ENCODE measurements at places on chromosomes 12 and 14. TPM values are rescaled to one million over a fixed set of nuclear protein-coding genes. Genes with fewer than 3 reads are reported as not detected.

The COL2A1 gene
- total RNA-seq: not detected

- H3K36me3 ChIP-seq: no peaks in the 10 kb centered on the region
- H3K27me3 ChIP-seq: no peaks in the 10 kb centered on the region
- no peak overlapping the region for H3K27ac ChIP-seq
Measured at GRCh38 chr12:48795550-48796455, 6.9 kb upstream of the ADCY6 start.

DNA sequence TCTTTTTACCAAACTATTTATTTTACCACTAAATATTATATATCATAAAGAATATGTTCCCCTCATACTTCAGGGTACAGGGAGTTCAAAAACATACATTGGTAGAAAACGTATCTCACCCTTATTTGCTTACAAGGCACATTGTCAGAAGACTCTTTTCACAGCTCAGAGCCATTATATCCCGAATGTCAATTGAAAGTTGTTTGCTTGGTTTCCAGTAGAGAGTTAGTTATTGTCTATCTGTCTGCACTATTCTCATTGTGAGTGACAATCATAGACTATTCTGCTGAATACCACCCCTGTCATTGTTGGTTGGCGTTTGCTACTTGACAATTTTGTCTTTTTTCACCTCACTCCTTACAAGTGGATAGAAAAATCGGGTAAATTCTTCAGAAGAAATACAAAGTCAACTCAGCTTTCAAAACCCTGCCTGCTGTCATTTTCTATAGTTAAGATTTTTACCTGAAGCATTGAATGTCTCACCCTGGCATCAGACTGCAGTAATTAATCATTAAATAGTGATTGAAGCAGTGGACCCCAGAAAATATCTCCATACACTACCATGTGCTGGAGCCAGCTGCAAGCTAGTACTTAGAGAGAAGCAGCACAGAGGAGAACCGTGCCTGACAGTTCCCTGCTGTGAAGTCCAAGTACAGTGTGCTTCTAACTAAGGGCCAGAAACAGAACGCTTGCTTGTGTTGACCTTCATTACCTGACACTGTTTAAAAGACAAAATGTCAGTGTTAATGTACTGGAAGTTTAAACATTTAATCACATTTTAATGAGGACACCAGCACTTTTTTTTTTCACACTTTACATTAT, 510.6 kb downstream of the RERGL start:
- no peak overlapping the region for H3K27ac ChIP-seq
- no peaks in the 10 kb centered on the region for H3K27me3 ChIP-seq
- H3K36me3 ChIP-seq: no peaks in the 10 kb centered on the region
- H3K4me3 ChIP-seq: no peak overlapping the region
- DNase-seq: no peak

DNA sequence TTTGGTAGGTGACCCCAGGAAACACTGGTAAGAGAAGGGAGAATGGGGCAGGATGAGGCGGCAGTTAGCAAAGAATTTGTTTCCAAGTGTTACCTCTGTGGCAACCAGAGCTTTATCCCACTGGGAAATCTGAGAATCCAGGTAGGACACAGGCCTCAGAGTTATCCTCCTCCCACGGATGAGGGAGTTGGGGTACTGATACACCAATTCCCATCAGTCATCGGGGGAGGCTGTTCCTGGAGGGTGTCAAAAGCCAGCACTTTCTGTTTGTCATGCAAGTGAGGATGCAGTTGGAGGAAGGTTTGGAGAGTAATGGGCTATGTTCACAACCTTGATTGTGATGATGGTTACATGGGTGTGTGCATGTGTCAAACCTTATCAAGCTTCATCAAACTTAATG, 221.2 kb upstream of the SFSWAP start:
- H3K27ac ChIP-seq: no peak overlapping the region
- H3K36me3 ChIP-seq: no peaks in the 10 kb centered on the region
- H3K4me1 ChIP-seq: no peaks in the 10 kb centered on the region
- no peaks in the 10 kb centered on the region for H3K27me3 ChIP-seq
- H3K4me3 ChIP-seq: no peak overlapping the region
- DNase-seq: no peak

DNA sequence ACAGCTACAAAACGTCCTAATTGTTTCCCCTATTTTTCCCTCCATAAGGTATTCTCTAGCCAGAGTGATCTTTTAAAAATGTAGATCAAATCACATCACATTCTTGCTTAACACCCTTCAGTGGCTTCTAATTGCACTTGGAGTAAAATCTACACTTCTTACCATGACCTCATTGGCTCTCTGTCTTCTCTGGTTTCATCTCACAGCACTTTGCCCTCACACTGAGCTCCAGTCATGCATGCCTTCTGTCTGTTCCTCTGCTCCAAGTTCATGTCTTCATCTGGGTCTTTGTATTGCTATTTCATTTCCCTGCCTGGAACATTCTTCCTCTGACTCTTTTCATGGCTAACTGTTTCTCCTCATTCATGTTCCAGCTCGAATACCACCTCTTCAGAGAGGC, 220.4 kb upstream of the GARIN6 start:
- DNase-seq: no peak
- no peak overlapping the region for H3K27ac ChIP-seq
- no peak overlapping the region for H3K4me3 ChIP-seq
- H3K4me1 ChIP-seq: no peaks in the 10 kb centered on the region
- H3K27me3 ChIP-seq: no peaks in the 10 kb centered on the region
- H3K36me3 ChIP-seq: no peaks in the 10 kb centered on the region

The GPR135 gene
- 2.9 TPM for total RNA-seq

DNA sequence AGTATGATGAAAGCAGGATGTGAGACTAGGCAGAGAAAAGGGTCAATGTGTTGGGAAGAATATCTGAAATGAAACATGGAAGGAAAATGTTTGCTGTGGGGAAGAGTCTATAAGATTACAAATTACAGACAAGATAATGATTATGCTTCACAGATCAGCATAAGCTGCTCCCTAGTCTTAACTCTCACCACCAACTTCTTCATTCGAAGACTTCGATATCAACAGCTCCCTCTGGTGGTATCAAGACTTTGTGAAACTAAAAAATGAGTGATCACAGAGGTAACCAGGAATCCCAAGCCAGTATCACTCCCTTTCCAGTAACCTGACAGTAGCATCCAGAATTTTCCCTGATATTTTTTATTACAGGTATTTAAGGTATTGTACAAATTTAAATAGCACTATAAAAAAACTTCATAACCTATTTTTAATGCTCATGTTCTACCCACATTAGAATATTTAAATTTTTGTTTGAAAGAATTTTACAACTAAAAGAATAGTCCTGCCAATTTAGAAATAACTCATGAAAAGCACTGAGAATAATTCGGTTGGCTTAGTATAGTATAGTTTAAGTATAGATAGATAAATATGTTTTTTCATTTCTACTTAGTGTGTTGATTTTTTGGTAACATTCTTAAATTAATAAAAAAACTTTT, 84.4 kb downstream of the C2CD5 start:
- H3K27ac ChIP-seq: no peak overlapping the region
- peaks cover 3% of the 10 kb centered on the region for H3K36me3 ChIP-seq
- DNase-seq: no peak
- H3K4me3 ChIP-seq: no peak overlapping the region
- H3K27me3 ChIP-seq: no peaks in the 10 kb centered on the region

DNA sequence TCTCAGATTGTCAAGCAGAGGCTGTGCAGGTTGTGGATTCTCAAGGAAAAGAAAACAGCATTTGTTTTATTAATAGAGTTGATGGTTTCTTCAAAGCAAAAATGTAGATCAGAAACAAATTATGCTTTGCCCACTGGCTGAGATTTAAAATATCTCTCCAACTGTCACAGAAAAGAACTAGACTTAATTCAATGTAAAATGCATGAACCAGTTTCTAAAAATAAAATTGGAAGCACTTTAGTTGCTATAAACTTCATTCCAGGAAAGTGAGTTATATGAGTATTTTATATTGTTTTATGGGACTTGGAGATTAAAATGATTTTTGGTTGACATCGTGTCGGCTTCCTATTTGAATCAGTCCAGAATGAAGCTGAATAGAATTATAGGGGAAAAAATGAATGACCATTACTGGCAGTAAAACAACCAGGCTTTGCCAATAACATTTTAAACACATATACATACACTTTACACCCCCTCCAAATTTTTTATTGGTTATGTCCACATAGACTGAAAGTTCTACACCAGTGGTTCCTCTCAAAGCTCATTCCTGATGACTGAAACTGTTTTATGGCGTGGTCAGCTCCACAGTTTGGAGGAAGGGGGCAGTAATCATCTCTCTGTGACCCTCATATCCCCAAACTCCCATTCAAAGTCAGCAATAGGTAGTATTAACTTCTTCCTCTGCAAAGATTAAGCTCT, 55.5 kb upstream of the DAAM1 start:
- no peaks in the 10 kb centered on the region for H3K27me3 ChIP-seq
- no peak overlapping the region for H3K4me3 ChIP-seq
- H3K27ac ChIP-seq: no peak overlapping the region
- no peaks in the 10 kb centered on the region for H3K4me1 ChIP-seq

DNA sequence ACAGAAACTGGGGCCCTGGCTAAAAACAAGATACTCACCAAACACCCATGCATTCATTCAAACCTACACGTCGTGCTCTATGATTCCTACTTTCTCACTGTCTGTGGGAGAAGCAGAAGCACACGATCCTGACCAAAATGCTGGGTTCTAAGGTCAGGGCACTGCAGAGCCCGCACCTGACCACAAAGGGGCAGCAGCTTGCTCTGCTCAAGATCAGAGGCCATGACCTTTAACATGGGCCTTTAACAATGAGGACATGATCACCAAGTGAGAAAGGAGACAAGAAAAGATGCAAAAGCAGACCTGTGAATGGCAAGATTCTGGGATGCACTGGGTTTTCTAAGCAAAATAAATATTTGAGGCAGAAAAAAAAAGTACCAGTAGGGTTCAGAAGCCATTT, 40.1 kb upstream of the VPS33A start:
- no peaks in the 10 kb centered on the region for H3K4me1 ChIP-seq
- peaks cover 53% of the 10 kb centered on the region for H3K36me3 ChIP-seq
- no peaks in the 10 kb centered on the region for H3K27me3 ChIP-seq
- H3K27ac ChIP-seq: no peak overlapping the region

DNA sequence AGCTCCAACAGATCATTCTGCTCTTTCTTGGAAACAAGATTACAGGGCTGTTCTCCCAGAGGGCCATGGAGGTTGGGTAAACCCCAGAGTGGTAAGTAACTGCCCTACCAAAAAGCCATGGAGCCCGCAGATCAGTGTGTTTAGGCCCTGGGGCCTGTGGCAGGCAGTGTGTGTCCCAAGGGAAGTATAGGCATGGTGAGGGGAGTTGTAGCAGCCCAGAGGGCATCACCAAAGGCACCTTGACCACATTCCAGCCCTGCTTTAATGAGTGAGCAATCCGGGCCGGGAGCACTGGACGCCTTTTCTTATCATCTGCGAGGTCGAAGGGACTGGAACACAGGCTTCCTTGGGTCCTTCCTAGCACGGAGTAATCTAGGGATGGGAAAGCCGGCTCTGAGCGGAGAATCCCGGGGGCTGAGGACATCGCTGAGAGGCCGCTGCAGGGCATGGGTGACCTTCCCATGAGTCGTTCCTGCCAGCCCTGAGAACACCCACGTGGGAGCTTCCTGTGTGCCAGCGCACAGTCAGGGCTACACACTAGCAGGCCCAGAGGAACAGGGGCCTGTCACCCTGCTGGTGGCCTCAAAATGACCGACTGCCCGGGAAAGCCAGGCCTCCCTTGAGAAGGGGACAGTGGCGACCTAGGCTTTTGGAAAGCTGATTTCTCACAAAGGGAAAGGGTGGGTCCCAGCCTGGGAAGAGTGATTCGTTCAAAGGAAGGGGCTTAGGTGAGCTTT, 91.3 kb downstream of the NINJ2 start:
- H3K27ac ChIP-seq: peak overlapping the region; percentile 81
- DNase-seq: no peak
- no peak overlapping the region for H3K4me3 ChIP-seq
- no peaks in the 10 kb centered on the region for H3K27me3 ChIP-seq
- no peaks in the 10 kb centered on the region for H3K36me3 ChIP-seq
- H3K4me1 ChIP-seq: peaks cover 13% of the 10 kb centered on the region

- no peaks in the 10 kb centered on the region for H3K36me3 ChIP-seq
- no peak overlapping the region for H3K27ac ChIP-seq
- no peaks in the 10 kb centered on the region for H3K4me1 ChIP-seq
- no peak overlapping the region for H3K4me3 ChIP-seq
- DNase-seq: no peak
Measured at GRCh38 chr14:90114554-90114953, 52.8 kb downstream of the KCNK13 start.

The KLHL33 gene
- 0.17 TPM for total RNA-seq

The SLC6A15 gene
- total RNA-seq: not detected

GRCh38 chr14:73736842-73737241, 22.7 kb upstream of the PNMA1 start:
- no peaks in the 10 kb centered on the region for H3K27me3 ChIP-seq
- H3K4me3 ChIP-seq: no peak overlapping the region
- H3K36me3 ChIP-seq: peaks cover 12% of the 10 kb centered on the region
- peaks cover 19% of the 10 kb centered on the region for H3K4me1 ChIP-seq
- DNase-seq: no peak

DNA sequence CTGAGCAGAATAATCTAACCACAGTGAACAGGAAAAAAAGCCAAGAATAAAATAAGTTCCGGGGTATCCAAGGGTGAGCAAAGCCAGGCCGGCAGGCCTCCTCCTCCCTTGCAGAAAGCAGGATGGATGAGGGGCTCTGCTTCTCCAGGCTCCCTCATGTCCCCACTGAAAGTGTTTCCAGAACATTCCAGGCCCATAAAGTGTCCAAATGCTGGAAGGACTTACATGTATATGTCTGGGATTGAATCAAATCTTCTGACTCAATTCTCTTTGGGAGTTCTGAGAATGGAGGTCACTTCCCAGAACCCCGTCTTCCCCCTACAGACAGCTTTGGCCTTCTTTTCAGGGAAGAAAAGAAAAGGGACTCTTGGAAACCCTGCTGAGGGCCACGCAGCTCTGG, 25.0 kb upstream of the BDKRB1 start:
- no peak overlapping the region for H3K27ac ChIP-seq
- H3K27me3 ChIP-seq: no peaks in the 10 kb centered on the region
- DNase-seq: no peak
- H3K4me1 ChIP-seq: no peaks in the 10 kb centered on the region

DNA sequence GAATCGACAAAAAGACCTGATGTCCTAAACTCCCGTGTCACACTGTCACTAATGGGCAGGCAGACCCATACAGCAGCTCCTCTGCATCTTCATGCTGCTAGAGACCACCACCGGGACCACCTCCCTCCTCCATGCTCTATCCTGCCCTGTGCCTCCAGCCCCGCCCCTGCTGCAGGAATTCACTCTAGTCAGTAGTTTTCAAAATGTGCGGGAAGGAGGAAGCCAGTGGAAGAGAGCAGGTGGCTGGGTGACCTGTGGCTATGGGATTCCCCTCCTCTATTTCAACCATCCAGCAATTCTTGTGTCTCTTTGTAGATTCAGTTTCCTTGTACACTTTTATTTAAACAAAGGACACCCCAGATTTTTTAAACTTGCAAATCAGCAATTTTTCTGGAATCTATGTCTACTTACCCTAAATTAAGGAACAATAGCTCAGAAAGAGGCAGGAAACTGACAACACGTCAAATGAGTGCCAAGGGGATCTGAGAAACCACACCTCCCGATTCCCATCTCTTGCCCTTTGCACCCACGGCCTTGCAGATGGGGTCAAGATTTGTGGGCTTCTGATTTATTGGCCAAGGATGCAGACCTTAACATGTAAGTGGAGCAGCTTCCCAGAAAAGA, 20.4 kb upstream of the MAP1LC3B2 start:
- H3K27ac ChIP-seq: no peak overlapping the region
- no peak overlapping the region for H3K4me3 ChIP-seq
- no peaks in the 10 kb centered on the region for H3K27me3 ChIP-seq
- no peaks in the 10 kb centered on the region for H3K36me3 ChIP-seq
- no peak for DNase-seq

The SLC48A1 gene
- 6.1 TPM for total RNA-seq
